Activated CD4-positive, alpha-beta T cell treated with anti-CD3 and anti-CD28 coated beads for 24 hours (primary cell): ENCODE measurements at places on chromosomes 12 and 14.

DNA sequence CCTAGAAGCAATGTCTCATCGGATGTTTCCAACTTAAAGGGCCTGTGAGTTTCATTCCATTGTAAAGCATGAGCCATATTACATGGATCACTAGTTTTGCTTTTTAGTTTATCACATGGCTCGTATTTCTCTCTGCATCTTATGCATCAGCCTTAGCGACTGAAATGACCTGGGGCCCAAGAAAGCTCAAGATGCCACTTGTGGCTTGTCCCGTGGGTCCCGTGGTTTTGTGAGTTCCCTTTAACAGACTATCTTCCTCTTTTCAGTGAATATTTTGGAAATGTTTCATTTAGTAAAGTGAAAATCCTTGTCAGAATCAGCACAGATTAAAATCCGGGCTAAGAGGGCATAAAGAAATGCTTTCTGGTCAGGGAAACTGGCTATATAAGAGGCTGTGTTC is 86.2 kb upstream of the PPM1H start:
- DNase-seq: no peak

GRCh38 chr14:61627612-61628011 is 67.7 kb upstream of the HIF1A start:
- DNase-seq: no peak

DNA sequence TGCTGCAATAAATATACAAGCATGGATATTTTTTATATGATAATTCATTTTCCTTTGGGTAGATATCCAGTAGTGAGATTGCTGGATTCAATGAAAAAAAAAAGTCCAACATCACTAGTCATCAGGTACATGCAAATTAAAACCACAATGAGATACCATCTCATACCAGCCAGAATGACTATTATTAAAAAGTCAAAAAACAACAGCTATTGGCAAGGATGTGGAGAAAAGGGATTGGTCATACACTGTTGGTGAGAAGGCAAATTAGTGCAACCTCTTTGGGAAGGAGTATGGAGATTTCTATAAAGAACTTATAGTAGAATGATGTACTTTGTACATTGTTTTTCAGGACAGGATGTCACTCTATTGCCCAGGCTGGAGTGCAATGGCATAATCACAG is 531.2 kb upstream of the MGAT4C start:
- DNase-seq: no peak

GRCh38 chr12:124544983-124545382 is 22.4 kb downstream of the NCOR2 start:
- DNase-seq: no peak

- no peak for DNase-seq
These were observed 91.1 kb downstream of the CMKLR1 start for GRCh38 chr12:108248011-108248410.

GRCh38 chr14:50826681-50827080 is 4.3 kb downstream of the NIN start:
- DNase-seq: no peak

DNA sequence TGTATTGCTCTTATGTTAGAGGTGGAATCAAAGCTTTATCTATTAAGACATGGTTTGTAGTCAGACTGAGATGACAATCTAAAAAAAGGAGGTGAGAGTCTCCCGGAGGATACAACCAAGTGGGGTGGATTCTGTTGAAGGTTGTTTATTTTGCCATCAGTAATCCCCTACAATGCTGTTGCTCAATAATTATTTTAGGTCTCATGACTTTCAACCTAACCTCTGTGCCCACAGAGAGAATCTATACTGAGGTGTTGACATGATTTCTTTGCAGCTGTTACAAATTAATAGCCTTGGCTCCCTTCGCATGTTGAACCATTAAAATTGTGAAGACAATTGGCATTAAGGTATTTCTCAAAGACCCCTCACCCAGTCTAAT is 28.7 kb upstream of the FOS start:
- DNase-seq: no peak

GRCh38 chr14:83461521-83461920 is 1927.9 kb upstream of the SEL1L start:
- DNase-seq: no peak

DNA sequence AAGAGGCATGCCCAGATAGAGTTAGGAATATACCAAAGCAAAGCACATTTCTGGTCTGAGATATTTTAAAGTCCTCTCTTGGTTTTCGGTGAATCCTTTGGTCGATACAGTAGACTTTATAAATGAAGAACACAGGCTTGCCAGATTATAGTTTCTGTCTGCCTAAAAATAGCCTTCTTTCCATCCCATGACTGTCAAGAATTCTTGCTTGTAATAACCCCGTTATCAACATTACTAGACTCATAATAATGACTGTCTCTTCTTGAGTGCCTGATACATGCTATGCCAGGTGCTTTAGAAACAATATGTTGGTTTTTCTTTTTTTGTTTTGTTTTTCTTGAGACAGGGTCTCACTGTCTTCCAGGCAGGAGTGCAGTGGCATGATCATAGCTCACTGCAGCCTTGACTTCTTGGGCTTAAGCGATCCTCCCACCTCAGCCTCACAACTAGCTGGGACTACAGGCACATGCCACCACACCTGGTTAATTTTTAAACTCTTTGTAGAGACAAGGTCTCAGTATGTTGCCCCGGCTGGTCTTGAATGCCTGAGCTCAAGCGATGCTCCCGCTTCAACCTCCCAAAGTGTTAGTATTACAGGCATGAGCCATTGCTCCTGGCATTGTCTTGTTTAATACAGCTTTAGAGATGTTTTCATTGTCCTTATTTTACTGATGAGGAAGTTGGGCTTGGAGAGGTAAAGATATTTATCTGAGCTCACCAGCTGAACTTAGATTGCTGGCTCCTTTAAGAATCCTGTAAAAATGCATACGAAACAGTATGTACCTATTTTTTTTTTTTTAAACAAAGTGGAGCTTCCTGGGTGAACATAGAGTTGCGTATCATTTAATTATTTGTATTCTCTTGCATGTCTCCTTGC is 30.4 kb downstream of the CHST11 start:
- no peak for DNase-seq

- no peak for DNase-seq
These were observed 138.1 kb upstream of the PLXNC1 start for GRCh38 chr12:94010307-94010706.

DNA sequence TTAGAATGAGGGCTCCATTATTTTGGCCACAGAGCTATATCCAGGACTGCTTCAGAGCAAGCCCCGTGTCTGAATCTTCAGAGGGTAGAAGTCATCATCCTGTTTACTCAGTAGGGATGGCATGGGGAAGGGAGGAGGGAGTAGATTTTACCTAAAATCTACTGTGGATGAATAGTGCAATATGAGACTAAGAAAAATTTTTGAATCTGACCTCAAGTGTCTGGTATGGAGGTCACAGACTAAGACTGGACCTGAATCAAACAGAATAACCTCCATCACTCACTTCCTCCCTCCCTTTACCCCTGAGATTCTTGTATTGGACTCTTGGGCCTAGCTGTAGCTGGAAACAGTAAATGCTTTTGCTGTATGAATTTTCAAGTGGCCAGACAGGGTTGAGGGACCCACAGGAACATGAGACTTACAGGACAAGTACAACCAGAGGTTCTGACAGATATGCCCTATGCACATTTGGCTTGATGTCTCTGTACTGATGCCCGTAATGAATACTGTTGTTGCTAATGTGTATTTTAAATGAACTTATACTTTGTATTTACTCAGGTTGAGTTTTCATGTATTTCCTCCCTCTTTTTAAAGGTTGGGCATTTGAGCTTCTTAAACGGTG is 78.5 kb downstream of the CCDC91 start:
- no peak for DNase-seq

DNA sequence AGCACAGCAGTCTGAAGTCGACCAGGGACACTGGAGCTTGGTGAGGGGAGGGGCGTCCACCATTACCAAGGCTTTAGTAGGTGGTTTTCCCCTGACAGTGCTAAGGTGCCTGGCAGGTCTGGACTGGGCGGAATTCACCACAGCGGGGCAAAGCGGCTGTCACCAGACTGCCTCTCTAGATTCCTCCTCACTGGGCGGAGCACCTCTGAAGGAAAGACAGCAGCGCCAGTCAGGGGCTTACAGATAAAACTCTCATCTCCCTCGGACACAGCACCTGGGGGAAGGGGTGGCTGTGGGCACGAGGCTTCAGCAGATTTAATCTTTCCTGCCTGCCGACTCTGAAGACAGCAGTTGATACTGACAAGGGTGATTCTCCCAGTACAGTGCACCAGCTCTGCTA is 39.1 kb downstream of the DDHD1 start:
- no peak for DNase-seq

GRCh38 chr12:15691388-15691787 is 97.8 kb downstream of the EPS8 start:
- DNase-seq: no peak

DNA sequence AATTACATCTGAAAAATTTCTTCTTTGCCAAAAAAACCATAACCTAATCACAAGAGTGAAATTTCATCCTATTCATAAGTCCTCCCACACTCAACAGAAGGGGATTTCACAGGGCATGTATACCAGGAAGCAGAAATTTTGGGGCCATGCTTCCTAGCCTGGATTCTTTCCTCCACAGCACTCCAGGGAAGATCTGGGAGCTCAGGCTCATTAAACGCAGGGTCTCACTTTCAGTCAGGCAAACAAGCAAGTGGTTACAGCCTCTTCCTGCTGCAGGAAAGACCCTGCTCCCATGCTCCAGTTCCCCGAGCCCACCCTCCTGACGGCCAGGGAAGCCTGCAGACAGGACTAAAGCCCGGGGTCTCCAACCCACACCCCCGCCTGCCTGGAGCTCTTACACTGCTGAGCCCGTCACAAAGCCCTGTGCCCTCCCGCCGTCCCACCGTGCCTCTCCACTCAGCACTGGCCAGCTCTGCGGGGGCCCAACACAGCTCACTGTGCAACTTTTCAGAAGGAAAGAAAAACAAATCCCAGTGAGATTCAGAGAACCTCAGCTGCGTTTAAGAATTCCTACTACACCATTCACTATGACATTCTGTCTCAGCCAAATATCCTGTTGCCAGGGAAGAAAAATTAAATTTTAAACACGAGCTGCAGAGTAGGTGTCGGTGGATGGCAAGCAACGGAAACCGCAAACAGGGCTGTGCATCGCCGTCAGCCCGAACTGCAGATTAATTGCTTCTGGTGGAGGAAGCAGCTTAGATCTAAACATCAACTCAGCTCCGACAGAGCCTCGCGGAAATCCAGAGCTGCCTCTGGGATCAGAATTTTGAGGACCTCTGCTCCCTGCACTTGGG is 106.7 kb upstream of the SFSWAP start:
- no peak for DNase-seq

DNA sequence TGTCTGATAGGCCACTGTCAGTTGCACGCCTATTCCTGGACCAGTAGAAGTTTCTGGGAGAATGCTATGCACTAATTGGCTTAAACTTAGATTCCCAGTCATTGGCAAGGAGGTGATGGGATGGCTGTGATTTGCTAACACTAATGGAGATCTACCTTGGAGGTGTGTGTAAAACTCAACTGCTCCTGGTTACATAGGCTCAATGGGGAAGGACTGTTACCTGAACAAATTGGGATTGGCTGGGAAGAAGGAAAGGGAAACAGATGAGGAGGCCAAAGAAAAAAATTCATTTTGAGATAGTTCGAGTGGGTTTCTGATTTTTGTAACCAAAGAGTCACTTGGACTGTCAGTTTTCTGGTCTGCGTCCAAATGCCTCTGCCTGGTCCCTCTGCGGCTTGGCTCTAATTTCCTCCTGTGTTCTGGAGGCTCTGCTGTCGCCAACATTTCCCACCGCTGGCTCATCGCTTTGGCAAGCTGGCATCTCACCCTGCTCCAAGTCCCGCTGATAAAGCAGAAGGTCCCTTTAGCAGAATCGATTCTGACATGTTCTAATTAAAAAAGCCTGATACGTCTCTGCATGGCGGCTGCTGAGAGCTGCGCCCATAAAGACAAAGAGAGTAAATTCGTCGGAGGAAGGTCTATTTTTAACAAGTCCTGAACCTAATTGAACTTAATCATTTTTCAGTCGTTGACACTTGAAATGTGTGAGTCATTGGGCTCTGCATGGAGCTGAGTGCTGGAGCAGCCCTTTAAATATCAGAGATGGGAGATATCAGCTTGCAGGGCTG is 2.0 kb upstream of the CCDC63 start:
- DNase-seq: no peak

- no peak for DNase-seq
These were observed 11.4 kb downstream of the TMX1 start for GRCh38 chr14:51251486-51251885.

DNA sequence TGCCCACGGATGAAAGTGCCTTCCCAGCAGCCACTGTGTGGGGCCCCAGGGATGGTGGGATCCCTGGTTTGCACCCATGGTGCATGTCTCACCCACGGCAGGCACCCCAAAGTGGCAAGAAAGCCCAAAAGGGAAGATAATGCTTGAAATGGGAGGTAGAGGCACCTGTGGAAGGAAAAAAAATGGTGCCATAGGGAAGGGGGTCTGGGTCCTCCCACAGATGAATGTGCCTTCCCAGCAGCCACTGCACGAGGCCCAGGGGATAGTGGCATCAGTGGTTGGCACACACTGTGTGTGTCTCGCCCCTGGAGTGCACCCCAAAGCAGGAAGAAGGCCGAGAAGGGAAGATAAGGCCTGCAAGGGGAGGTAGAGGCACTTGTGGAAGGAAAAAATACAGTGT is 264.2 kb downstream of the ALG10 start:
- DNase-seq: no peak

- no peak for DNase-seq
These were observed 15.5 kb upstream of the PRPF39 start for GRCh38 chr14:45068396-45068795.

- DNase-seq: no peak
These were observed 27.1 kb upstream of the TMTC2 start for GRCh38 chr12:82659343-82660207.

- DNase-seq: no peak
These were observed 66.5 kb downstream of the BHLHE41 start for GRCh38 chr12:26058308-26058707.

DNA sequence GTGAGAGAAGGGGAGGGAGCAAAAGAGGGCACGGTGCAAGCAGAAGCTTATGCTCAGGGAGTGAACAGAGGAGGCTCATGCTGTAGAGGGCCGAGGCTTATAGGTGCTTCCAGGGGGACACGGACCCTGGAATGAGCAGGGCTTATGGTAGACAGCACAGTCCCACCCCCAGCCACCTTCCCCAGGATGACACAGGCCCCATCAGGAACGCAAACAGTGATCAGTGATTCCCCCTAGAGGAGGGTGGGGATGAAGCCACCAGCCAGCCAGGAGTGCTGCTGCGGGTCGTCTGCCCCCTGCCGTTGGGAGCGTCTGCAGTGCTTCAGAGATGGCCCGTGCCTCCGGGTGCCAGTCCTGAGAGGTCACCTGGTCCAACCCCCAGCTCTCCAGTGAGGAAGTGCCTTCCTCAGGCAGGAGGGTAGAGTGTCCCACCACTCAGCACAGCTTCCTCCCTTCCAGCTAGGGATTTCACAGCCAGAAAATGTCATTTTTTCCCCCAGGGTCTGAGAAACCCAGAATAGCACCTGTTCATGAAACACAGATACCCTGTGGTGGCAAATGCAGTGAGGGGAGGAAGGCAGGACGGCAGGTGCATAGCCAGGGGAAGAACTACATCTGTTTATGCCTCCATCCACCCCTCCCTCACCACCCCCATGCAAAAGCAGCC is 60.7 kb downstream of the SLC6A12 start:
- DNase-seq: peak; percentile 26

- no peak for DNase-seq
These were observed 213.1 kb downstream of the CHST11 start for GRCh38 chr12:104669851-104670337.
